ENCODE measurements at places on chromosomes 4 and X. TPM values are rescaled to one million over a fixed set of nuclear protein-coding genes. Genes with fewer than 3 reads are reported as not detected.

- DNase-seq: no peak
Measured at GRCh38 chrX:155144926-155145325, 71.3 kb upstream of the VBP1 start.

DNA sequence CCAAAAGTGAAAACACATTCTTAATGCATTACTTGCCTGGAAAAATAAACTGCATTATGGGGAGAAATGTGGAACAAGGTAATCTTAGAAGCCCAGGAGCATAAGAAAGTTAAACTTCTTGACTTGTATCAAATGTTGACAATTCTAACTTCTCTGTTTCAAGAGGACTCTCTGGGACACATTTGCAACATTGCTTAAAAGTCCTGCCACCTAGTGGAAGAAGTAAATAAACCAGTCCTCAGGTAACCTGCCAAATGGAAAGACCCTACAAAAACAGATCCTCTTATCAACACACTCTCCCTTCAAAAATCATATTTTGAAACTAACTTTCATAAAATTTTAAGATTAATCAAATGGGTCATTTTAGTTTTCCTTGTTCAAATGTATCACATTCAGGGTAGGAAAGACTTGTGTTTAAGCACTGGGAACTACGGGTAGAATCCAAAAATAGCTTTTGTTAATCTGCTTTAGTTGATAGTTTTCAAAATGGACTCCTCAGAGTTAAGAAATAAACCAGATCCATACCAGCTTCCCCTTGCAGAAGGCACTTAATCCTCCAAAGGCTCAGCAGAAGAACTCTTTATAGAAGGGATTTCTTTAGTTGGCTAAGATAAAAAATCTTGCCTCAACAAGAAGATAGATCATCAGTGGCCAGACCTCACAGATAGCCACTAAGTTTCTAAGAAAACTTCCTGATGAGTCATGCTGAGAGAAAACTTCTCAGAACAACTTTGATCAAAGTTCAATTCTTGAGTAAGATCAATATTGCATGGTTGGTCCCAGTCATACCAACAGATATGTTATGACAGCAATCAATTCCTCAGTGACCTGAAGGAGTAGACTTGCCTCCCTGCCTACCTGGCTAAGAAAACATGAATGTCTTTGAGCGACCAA, 141.7 kb downstream of the HHIP start:
- no peak for DNase-seq

GRCh38 chr4:183637461-183637860, 21.5 kb downstream of the RWDD4 start:
- DNase-seq: no peak

DNA sequence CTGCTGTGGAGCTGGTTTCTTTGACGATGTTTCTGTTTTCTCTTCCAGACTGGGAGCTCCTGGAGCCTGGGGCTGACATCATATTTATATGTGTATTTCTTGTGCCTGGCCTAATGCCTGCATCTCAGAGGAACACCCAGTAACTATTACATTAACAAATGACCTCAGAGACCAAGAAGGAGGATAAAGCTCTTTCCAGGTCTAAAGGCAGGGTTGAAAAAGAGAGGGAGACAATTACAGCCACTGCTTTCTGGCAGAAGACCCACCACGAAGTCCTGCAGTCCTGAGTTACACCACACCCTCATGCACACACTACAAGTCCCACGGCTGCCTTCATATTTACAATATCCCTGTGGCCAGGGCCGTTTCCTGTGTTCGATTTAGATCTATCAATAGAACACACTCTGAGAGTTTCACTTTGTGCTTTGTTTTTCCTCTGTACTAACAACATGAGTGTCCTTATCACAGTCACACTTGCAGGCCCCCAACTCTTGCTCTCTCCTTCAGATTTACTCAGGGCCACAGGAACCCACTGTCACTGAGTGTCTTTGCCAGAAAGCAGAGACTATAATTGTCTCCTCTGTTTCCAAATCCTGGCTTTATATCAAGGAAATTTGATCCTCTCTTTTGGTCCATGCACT, 535.5 kb downstream of the MID1IP1 start:
- DNase-seq: no peak

DNA sequence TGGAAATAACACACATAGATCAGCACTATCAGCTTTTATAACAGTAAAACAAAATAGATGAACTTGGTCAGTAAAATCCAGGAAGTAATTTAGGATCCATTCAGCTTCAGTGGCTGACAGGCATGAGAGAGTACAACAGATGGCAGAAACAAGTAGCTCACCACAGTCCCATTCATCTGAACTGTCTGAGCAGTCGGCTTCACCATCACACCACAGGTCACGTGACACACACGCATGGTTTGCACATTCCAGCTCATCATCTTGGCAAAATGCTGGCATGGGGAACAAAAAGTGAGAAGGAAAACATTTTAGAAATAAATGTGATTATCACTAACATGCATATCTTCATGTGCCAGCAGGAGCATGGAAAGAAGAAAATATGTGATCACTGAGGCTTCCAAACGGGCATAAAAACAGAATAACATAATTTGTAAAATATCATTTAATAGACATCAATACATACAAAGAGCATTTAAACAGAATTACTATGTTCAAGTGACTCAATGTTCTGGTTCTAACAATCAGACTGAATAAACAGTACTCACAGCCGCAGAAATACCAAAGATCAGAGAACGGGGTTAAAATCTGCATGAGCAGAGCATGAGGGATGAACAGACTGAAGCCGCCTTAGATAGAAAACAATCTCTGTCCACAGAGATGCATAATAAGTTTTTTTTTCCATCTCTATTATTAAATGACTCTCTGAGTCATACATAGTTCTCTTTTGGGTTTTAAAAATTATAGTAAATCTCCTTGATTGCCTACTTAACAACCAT, 158.1 kb downstream of the ATP10D start:
- no peak for DNase-seq

DNA sequence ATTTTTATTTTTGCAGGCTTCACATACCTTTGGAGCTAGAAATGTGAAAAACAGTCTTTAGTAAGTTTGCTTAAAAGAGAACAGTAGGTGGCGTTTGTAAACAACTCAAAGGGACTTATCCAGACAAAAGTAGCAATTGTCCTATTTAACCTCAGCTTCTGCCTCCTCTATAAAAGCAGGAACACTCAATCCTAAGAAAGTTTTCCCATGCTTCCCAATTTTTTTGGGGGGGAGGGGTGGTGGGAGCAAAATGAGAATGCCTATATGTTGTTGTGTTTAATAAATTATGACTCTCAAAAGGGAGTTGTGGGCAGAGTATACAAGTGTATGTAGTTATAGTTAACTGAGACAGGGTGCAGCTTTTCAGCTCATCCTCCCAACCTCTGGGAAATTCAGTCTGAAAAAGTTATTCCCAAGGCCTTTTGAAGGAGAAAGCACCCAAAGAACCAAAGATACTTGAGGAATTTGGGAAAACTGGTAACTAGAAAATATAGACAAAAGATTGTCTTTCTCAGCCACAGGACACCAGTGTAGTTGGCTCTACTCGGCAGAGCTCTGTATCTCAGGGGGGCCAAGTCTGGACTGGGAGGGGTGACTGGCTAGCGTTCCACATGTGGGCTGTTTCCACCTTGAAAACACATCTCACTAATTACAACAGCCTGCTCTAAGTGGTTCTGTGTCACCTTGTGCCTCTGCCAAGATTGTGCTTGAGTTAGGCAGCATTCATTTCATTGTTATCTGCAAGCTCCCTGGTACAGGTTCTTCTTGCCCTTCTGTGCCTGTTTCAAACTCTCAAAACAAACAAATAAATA, 2.8 kb downstream of the SFRP2 start:
- DNase-seq: no peak

- no peak for DNase-seq
Measured at GRCh38 chrX:97790850-97791249, 907.1 kb downstream of the RPA4 start.

- DNase-seq: no peak
Measured at GRCh38 chr4:105741548-105741947, 33.0 kb downstream of the GSTCD start.

- DNase-seq: no peak
Measured at GRCh38 chrX:110214684-110215083, 103.2 kb downstream of the AMMECR1 start.

GRCh38 chrX:134734466-134734952, 76.2 kb upstream of the PLAC1 start:
- DNase-seq: no peak

DNA sequence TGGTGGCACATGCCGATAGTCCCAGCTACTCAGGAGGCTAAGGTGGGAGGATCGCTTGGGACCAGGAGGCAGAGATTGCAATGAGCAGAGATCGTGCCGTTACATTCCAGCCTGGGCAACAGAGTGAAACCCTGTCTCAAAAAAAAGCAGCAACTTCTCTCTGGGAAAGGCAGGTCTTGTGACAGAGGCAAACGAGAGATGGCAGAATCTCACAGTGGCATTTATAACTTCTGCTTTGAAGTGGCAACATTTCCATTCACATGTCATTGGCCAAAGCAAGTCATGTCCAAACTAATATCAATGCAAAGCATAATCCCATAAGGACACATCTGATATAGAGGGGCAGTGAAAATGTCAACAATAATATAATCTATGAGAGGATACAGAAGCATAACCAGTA, 79.8 kb downstream of the PPEF2 start:
- DNase-seq: no peak

DNA sequence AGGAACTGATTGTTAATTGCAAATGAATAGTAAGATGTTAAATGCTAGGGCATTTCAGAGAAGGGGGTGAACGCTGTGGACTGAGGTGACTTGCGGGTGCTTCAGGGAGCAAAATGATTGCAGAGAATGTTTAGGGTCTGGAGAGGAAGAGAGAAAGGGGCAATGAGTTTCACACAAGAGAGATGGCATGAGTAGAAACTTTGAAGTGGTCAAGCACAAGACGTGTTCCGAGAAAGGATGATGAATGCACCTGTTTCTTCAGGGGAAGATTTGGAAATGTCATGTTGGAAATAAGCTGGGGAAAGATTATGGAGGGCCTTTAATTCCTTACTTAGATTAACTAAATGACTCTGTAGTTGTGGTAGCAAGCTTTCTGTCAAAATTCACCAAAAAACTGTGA, 43.4 kb downstream of the DTHD1 start:
- DNase-seq: no peak

ATP1B4 gene
- total RNA-seq: not detected

H2AZ1 gene
- total RNA-seq: 28.5 TPM

All from liver (tissue), 10 donors.